ENCODE measurements at places on chromosomes 16 and 17. TPM values are rescaled to one million over a fixed set of nuclear protein-coding genes. Genes with fewer than 3 reads are reported as not detected.

DYNLRB2 gene
- not detected for total RNA-seq

ALOX15B gene
- total RNA-seq = not detected

UNC13D gene
- total RNA-seq = 139 TPM

SLC6A2 gene
- not detected for total RNA-seq

TEX14 gene
- total RNA-seq = 0.14 TPM

HP gene
- total RNA-seq = not detected

ARL5C gene
- total RNA-seq = not detected

KRT33B gene
- not detected for total RNA-seq

KRTAP1-1 gene
- not detected for total RNA-seq

CCL11 gene
- total RNA-seq = not detected

SLC38A7 gene
- 5.4 TPM for total RNA-seq

ITGAD gene
- total RNA-seq = not detected

SOX8 gene
- total RNA-seq = 2.0 TPM

ARL4D gene
- 2.3 TPM for total RNA-seq

- no peak overlapping the region for H3K27ac ChIP-seq
- no peak for DNase-seq
- no peaks in the 10 kb centered on the region for H3K36me3 ChIP-seq
- H3K4me1 ChIP-seq = no peaks in the 10 kb centered on the region
- no peaks in the 10 kb centered on the region for H3K27me3 ChIP-seq
- no peak overlapping the region for H3K4me3 ChIP-seq
These were observed 809 bp downstream of the PIRT start for GRCh38 chr17:10836966-10837590.

DNA sequence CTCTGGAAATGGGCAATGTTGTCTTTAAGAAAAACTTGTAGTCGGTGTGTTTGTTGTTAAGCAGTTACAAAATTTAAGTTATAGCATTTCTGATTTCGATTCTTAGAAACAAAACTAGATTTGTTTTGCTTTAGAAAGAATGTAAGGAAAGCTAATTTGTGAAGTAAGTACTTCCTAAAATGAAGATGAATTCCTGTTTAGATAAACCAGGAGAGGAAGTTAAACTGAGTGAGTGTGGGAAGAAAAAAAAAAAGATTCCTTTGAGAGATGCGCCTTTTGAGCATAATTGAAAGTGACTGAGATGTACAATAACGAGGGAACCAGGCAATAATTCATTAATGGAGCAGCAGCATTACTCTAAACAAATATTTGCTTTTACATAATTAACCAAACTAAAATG is 52.4 kb upstream of the ALOX12 start:
- peaks cover 7% of the 10 kb centered on the region for H3K4me1 ChIP-seq
- H3K27me3 ChIP-seq = no peaks in the 10 kb centered on the region
- H3K4me3 ChIP-seq = no peak overlapping the region
- no peaks in the 10 kb centered on the region for H3K36me3 ChIP-seq

GRCh38 chr16:15533386-15533785 is 99.0 kb downstream of the BMERB1 start:
- H3K36me3 ChIP-seq = no peaks in the 10 kb centered on the region
- DNase-seq = no peak
- no peak overlapping the region for H3K27ac ChIP-seq
- H3K27me3 ChIP-seq = no peaks in the 10 kb centered on the region
- peaks cover 2% of the 10 kb centered on the region for H3K4me1 ChIP-seq

DNA sequence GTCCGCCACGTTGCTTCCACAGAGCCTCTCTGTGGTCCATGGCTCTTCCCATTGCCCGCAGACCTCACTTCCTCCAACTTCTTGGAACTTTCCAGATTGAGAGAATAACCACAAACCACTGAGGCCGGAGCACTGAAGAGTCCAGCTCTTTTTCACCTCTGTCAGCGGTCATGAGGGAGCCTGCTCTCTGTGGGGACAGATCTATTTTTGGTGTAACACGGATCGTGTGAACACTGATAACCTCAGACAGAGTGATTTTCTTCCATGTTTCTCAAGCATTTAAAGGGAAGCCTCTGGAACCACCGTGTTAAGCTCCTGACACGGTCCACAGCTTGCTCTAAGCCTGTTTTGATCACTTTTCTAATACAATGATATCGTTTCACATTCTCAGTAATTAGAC is 49.7 kb downstream of the NTN1 start:
- no peak for DNase-seq
- peaks cover 1% of the 10 kb centered on the region for H3K36me3 ChIP-seq
- no peak overlapping the region for H3K4me3 ChIP-seq

DNA sequence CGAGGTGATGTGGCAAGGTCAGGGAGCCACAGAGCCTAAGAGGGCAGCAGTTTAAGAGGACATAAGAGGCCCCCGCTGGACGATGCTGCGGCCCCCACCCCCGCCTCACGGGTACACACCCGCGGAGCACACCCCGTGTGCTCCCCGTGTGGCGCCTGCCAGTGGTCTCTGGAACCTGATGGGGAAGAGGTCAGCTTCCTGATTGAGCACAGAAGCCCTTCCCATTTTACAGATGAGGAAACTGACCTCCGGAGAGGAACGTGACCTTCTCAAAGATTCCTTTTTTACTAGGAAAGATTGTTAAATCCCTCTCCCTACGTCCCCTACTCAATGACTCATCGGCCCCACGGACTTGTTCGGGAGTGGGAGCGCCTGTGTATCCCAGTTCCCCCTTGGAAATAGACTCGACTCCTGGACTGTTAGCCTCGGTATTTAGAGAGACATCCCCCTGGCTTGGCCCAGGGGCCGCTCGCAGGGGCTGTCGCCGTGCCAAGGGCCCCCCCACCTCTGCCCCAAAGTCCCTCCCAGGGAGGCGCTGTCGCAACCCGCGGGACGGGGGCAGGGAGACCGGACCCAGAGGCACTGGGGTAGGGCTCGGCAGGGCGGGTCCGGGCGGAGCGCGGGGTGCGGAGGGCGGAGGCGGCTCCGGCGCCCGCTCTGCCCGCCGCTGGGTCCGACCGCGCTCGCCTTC is at the start of gene ABCC3:
Gene ABCC3 (plus strand): TSS at position 658 of the 691 bp plus-strand sequence. CDS start 56 bp downstream, outside the sequence.
- no peak within 1 kb of the TSS for H3K27ac ChIP-seq
- DNase-seq = no peak
- no peaks in the 10 kb centered on the region for H3K36me3 ChIP-seq
- no peaks in the 10 kb centered on the region for H3K4me1 ChIP-seq
- H3K27me3 ChIP-seq = peaks cover 66% of the 10 kb centered on the region

DNA sequence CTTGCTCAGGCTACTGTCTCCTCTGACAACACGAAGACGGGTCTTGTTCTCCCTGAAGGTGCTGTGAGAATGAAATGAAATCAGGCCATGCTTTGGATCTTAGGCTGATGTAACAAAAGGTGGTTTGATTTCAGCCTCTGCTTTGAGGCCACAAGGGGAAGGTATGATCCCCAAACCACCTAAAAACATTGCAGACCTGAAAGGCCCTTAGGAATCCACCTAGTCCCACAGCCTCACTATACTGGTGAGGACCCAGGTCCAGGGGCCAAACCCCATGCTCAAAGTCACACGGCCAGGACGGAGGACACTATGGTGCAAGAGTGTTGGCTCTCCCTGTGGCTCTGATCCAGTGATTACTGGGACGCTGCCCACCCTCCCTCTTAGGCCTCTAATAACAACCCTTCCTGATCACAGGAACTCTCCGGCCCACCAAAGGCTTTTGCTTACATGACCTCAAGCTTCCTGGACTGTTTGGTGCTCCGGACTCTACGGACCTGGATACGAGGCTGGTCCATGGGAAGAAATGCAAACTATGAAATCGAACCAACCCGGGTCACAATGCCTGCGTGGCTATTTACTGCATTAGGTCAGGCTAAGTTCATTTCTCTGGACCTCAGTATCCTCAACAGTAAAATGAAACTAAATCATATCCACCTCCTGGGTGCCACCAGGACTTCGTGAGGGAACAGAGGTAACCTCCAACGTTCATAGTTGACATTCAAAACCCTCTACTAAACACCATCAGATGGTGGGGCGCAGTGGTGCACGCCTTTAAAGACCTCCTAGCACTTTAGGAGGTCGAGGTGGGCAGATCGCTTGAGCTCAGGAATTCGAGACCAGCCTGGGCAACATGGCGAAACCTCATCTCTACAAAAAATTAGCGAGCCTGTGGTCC is 1.5 kb downstream of the TRIM25 start:
- H3K4me3 ChIP-seq = peak overlapping the region; percentile 87
- H3K27ac ChIP-seq = peak overlapping the region; percentile 94
- DNase-seq = no peak
- H3K36me3 ChIP-seq = peaks cover 37% of the 10 kb centered on the region
- H3K4me1 ChIP-seq = peaks cover 61% of the 10 kb centered on the region

DNA sequence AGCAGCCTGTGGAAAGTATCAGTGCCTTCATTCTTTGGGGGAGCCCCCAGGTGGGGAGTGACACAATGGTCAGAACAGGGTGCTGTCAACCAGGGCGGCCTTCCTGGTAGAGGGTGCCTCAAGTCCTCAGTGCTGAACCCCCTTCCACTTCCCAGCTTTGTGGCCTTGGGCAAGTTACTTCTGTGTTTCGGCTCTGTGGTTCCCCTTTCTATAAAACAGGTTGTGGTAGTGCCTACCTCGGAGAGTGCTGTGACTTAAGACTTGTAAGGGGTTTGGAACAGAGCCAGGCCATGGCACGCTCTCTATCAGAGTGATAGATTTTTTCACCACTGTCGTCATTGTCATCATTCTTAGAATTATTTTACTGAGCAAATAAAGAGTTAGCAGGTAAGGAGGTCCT is 141.1 kb downstream of the CCDC182 start:
- H3K4me3 ChIP-seq = peak overlapping the region; percentile 28
- no peaks in the 10 kb centered on the region for H3K36me3 ChIP-seq
- H3K27me3 ChIP-seq = no peaks in the 10 kb centered on the region
- peaks cover 93% of the 10 kb centered on the region for H3K4me1 ChIP-seq

DNA sequence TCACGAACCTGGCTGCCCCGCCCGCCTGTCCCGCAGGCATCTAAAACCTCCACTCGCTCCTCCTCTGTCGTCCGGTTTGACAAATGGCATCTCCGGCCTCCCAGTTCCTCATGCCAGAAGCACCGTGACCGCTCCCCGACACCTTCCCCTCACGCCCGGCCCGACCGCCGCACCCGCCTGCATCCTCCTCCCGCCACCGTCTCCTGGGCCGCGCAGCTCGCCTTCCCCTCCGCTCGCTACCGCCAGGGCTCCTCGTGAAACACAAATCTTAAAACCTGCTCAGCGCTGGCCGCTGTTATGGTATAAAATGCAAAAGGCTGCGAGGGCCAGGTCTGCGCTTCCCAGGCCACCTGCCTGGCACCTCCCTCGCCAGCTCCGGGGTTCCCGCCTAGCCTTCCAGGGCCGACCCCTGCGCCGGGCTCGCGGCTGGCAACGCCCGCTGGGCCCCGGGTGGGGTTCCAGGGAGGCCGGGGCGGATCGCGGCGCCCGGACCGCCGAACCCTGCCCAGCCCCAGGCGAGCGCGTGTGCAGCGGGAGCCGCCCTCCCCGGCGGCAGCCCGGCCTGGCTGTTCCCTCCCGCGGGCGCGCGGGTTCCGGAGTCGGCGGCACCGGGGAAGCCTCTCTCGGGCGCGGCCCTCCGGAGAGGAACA is 488 bp downstream of the SPSB3 start:
- DNase-seq = peak; percentile 47
- H3K4me3 ChIP-seq = peak overlapping the region; percentile 76
- peak overlapping the region; percentile 65 for H3K27ac ChIP-seq
- H3K36me3 ChIP-seq = peaks cover 3% of the 10 kb centered on the region

- DNase-seq = no peak
- H3K27ac ChIP-seq = no peak overlapping the region
- peaks cover 21% of the 10 kb centered on the region for H3K4me1 ChIP-seq
- no peaks in the 10 kb centered on the region for H3K36me3 ChIP-seq
- H3K4me3 ChIP-seq = no peak overlapping the region
These were observed 200.4 kb downstream of the AXIN2 start for GRCh38 chr17:65360961-65361552.

GRCh38 chr17:31726980-31727427 is 132.0 kb downstream of the COPRS start:
- H3K36me3 ChIP-seq = no peaks in the 10 kb centered on the region
- H3K27ac ChIP-seq = no peak overlapping the region
- H3K4me1 ChIP-seq = no peaks in the 10 kb centered on the region

- DNase-seq = no peak
- no peaks in the 10 kb centered on the region for H3K36me3 ChIP-seq
- no peaks in the 10 kb centered on the region for H3K27me3 ChIP-seq
- peaks cover 47% of the 10 kb centered on the region for H3K4me1 ChIP-seq
- H3K4me3 ChIP-seq = peak overlapping the region; percentile 70
- H3K27ac ChIP-seq = no peak overlapping the region
These were observed 30.6 kb downstream of the MYO18A start for GRCh38 chr17:29149431-29150064.

GRCh38 chr17:75981019-75981615 is 2.1 kb downstream of the TEN1 start:
- H3K36me3 ChIP-seq = peaks cover 5% of the 10 kb centered on the region
- no peak for DNase-seq
- no peak overlapping the region for H3K4me3 ChIP-seq
- H3K4me1 ChIP-seq = peaks cover 28% of the 10 kb centered on the region
- no peak overlapping the region for H3K27ac ChIP-seq
- H3K27me3 ChIP-seq = no peaks in the 10 kb centered on the region

GRCh38 chr16:74700116-74700437 is 585 bp downstream of the MLKL start:
- peaks cover 56% of the 10 kb centered on the region for H3K4me1 ChIP-seq
- peak overlapping the region; percentile 96 for H3K4me3 ChIP-seq
- peak; percentile 53 for DNase-seq
- H3K27ac ChIP-seq = peak overlapping the region; percentile 94

- DNase-seq = peak; percentile 82
- H3K4me3 ChIP-seq = peak overlapping the region; percentile 28
- peaks cover 76% of the 10 kb centered on the region for H3K4me1 ChIP-seq
- no peaks in the 10 kb centered on the region for H3K27me3 ChIP-seq
These were observed 67.3 kb downstream of the ANKRD11 start for GRCh38 chr16:89422905-89423630.

- H3K4me3 ChIP-seq = no peak overlapping the region
- H3K36me3 ChIP-seq = no peaks in the 10 kb centered on the region
- no peak for DNase-seq
These were observed 510.0 kb downstream of the XYLT1 start for GRCh38 chr16:16960785-16961184.

All from activated CD4-positive, alpha-beta memory T cell treated with anti-CD3 and anti-CD28 coated beads for 36 hours (primary cell).